ENCODE measurements at places on chromosomes 3 and 15. TPM values are rescaled to one million over a fixed set of nuclear protein-coding genes. Genes with fewer than 3 reads are reported as not detected.

PPP1R14D gene
- not detected for total RNA-seq

ROBO1 gene
- 27.8 TPM for total RNA-seq

SNTN gene
- not detected for total RNA-seq

KLHL40 gene
- total RNA-seq, result not detected

PLA2G4F gene
- total RNA-seq, result not detected

GXYLT2 gene
- 16.7 TPM for total RNA-seq

FBXO40 gene
- not detected for total RNA-seq

TRIM42 gene
- not detected for total RNA-seq

GABRB3 gene
- not detected for total RNA-seq

PLCB2 gene
- 16.9 TPM for total RNA-seq

MRPS25 gene
- 22.7 TPM for total RNA-seq

NDN gene
- total RNA-seq, result 71.7 TPM

SLC15A2 gene
- 0.59 TPM for total RNA-seq

NUTM1 gene
- not detected for total RNA-seq

LRTM1 gene
- total RNA-seq, result not detected

FGD5 gene
- total RNA-seq, result 41.8 TPM

C3orf49 gene
- total RNA-seq, result not detected

EXD1 gene
- total RNA-seq, result not detected

ISY1 gene
- 9.8 TPM for total RNA-seq

KBTBD13 gene
- total RNA-seq, result not detected

TEX9 gene
- total RNA-seq, result 5.4 TPM

CCR8 gene
- total RNA-seq, result not detected

GNAT1 gene
- not detected for total RNA-seq

MASP1 gene
- 6.6 TPM for total RNA-seq

SLC28A1 gene
- not detected for total RNA-seq

RTP1 gene
- not detected for total RNA-seq

PTPN23 gene
- total RNA-seq, result 57.0 TPM

CRYGS gene
- 3.0 TPM for total RNA-seq

CCDC39 gene
- not detected for total RNA-seq

FAM227B gene
- 14.2 TPM for total RNA-seq

EPHA6 gene
- 0.78 TPM for total RNA-seq

ITGB5 gene
- 215 TPM for total RNA-seq

ANKUB1 gene
- 0.87 TPM for total RNA-seq

CDC25A gene
- total RNA-seq, result 0.44 TPM

IGF2BP2 gene
- 42.8 TPM for total RNA-seq

LXN gene
- total RNA-seq, result 3.3 TPM

All from tibial nerve (tissue), 4 donors.